Osteoblast (primary cell): ENCODE measurements at places on chromosomes 3 and 15. TPM values are rescaled to one million over a fixed set of nuclear protein-coding genes. Genes with fewer than 3 reads are reported as not detected.

DNA sequence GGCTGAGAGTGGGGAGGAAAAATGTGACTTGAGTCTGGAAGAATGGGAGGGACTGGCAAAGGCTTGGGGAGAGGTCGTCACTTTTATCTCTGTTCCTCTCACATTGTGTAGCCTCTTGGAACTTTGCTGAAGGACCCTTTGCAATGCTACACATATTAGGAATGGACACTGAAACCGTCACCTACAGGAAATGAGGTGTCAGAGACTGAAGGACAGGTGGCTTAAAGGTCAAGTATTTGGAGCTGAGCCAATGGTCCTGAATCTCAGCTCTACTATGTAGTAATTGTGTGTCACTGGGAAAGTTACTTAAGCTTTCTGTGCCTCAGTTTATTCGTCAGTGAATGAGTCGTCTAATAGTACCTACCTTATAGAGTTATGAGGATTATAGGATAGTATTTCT is 14.7 kb downstream of the MCTP2 start:
- DNase-seq, result no peak

DNA sequence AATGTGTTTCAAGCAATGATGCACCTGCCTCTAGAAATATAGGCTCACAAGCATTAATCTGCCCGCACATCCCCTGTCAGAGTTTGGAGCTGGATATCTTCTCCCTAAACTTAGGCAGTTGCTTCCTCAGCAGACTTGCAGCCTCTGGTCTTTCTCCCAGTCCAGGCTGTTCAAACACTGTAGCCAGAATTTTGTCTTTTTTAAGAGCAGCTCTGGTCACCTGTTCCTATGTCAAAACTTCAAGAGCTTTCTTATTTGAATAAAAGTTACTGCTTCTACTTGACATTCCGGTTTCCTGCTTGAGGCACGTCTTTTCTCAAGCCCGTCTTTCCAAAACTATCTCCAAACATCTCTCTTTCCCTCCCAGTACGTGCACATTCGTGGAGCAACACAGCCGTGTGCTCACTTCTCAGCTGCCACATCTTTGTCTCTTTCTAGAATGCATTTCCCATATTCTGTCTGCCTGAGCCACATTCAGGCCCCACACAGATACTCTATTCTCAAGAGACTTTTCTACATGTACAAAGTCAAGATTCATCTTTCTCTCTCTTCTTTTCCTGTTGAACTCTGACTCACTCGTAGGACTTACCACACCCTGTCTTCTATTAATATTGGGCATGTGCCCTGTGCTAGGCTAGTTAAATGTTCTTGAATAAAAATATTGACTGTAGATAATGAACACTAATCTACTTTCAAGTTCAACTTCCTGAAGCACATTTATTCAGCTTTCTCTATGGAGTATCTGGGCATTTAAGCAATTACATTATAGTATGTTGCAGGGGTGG is 307.7 kb upstream of the SOX2 start:
- no peak for DNase-seq

Gene SCAANT1
- not detected in 2 replicates for total RNA-seq

- DNase-seq, result no peak
Measured at GRCh38 chr15:80752204-80752603, 27.0 kb upstream of the CEMIP start.

- DNase-seq, result no peak
Measured at GRCh38 chr3:170056710-170057454, 19.1 kb downstream of the GPR160 start.

- DNase-seq, result no peak
Measured at GRCh38 chr15:85955501-85956391, 123.9 kb upstream of the AGBL1 start.

- no peak for DNase-seq
Measured at GRCh38 chr3:13769422-13769821, 110.4 kb downstream of the WNT7A start.

Gene HYAL1
- total RNA-seq, result under 0.01 and 0.59 TPM in 2 replicates

GRCh38 chr3:16388850-16389441 is 123.9 kb downstream of the OXNAD1 start:
- DNase-seq, result no peak

Gene CHST13
- total RNA-seq, result under 0.01 TPM in 1 of 2 replicates, not detected in the other

DNA sequence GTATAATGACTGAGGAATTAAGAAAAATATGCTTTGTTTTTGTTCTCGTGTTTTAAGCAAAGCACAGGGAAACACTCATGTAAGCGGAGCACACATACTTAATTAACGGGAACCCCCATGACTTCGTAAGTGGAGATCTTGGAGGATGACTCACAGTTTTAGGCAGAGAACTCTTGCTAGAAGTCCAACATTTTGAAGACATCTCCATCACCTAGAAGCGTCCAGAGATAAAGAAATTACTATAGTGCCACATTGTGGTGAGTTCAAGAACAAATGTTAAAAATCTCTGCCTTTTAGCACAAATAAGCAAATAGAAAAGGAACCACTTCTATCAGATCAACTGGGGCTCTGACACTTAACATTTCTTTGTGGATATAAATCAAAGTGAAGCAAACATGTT is 194.1 kb upstream of the ARHGEF26 start:
- no peak for DNase-seq

- no peak for DNase-seq
Measured at GRCh38 chr3:190617185-190617584, 103.3 kb downstream of the IL1RAP start.

DNA sequence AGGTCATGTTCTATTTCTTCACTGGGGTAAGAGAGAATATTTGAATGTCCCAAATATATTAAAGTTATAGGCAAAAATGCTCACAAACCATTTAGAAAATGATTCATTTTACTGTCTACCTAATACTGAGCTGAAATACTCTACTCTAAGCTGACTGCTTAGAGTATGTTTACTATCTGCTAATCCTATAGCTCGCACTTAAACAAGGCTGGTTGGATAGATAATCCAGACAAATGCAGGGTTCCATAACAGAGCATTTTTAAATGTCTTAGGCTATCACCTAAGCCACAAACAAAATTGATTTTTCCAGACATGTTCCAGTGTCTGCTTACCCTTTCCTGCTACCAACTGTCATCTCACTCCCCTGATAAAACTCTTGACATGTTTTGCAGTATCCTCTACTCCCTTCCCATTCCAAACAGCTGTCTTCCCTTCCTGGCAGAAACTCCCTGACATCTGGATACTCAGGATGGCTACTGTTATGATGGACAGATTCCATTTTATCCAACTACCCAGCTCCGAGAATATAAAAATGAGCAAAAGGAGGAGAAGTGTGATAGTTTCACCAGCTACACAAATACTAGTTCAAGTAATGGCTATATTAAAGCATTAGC is 1034.7 kb downstream of the FHIT start:
- DNase-seq, result no peak

GRCh38 chr3:167469381-167469780 is 4.5 kb downstream of the SERPINI2 start:
- no peak for DNase-seq

GRCh38 chr15:47705281-47705997 is 11.9 kb upstream of the SEMA6D start:
- no peak for DNase-seq

Gene PARP15
- 3.2 and 3.6 TPM in 2 replicates for total RNA-seq

DNA sequence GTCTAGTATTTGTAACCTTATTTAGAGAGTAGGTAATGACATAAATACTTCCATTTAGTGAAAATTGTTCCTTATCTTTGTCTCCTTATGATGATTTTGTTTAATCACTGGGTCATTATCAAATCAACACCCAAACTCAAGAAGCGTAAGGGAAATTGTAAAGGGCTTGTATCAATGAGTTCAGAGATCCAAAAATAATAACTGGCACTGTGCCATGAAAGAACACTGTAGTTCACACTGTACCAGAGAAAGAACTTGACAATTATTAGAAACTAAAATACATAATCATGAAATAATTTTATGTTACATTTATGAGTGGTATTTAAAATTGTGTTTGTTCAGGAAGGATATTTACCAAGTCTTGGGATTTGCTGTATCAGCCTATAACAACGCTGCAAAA is 895.4 kb downstream of the FHIT start:
- no peak for DNase-seq

Gene PRR20G
- not detected in 2 replicates for total RNA-seq

DNA sequence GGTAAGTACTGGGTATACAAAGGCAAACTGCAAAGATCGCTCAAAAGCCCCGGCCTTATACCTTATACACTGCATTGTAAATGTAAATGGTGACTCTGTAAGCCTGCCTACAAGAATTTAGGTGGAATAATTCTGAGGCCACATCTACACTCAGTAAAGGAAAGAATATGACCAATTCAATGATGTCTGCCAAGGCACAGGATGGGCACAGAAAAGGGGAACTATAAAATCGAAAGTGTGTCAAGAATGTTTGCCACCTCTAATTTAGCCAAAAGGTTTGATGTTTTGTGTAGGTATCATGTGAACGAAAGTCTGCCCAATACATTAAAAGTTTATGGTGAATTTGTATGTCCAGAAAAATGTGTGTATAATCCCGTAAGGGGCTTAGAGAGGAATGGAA is 96.1 kb downstream of the FOXP1 start:
- DNase-seq, result no peak

- DNase-seq, result peak; percentile 52
Measured at GRCh38 chr3:188365988-188366698, 212.2 kb downstream of the LPP start.

DNA sequence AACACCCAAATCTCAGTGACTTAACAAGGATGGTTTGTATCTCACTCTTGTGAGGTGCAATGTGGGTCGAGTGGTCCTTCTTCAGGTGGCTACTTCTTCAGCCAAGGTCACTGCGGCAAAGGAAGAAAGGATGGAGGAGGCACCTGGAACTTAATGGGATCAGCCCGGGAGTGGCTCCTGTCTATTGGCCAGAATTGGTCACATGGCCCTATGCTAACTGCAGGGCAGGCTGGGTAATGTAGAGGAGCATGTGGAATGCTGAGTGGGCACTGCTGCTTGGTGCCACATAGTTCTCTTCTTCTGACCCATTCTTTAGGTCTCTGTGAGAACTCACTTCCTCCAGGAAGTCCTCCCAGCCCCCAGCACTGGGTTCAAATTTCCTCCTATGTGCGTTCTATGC is 20.3 kb upstream of the FAM3D start:
- no peak for DNase-seq

DNA sequence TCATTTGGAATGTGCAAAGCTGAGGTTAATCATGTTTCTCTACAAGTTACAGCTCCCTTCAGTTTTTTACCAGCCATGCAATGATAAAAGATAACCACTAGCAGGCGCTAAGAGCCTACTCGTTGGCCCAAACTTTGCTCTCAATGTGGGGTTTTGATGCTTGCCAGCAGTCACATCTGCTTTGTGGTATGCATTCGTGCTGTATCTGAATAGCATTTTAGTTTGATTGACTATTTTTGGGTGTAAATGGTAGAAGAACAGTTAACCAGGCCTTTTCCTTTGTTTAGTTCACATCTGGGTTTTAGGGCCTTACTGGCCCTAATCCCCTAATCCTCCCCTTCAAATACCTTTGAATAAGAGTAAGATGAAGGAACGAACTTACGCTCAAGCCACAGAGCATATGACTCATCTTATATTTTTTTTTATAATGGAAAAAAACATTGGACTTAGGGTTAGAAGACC is 4.4 kb upstream of the CLDN11 start:
- no peak for DNase-seq

Gene CLRN1
- not detected in 2 replicates for total RNA-seq

- peak; percentile 83 for DNase-seq
Measured at GRCh38 chr3:13391308-13391707, 28.8 kb downstream of the NUP210 start.

Gene RGMA
- total RNA-seq, result 2.5 and 3.2 TPM in 2 replicates

DNA sequence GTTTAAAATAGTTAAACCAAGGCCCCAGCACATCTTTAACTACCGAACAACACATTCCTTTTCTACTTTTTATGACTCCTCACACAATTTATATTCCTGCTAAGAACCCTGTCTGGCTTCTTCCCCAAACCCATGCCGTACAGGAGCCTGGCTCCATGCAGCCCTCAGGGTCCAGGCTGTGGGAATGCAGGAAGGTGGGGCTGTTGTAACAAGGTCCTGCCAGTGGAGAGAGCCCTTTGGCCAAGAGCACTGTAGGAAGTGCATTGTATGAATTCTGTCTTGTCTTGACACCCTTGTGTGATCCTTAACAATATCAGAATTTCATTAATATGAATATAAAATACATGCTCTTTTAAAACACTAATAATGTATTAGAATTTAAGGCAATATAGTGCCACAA is 563.8 kb downstream of the TBL1XR1 start:
- DNase-seq, result no peak

Gene MGA
- 40.2 and 41.0 TPM in 2 replicates for total RNA-seq

DNA sequence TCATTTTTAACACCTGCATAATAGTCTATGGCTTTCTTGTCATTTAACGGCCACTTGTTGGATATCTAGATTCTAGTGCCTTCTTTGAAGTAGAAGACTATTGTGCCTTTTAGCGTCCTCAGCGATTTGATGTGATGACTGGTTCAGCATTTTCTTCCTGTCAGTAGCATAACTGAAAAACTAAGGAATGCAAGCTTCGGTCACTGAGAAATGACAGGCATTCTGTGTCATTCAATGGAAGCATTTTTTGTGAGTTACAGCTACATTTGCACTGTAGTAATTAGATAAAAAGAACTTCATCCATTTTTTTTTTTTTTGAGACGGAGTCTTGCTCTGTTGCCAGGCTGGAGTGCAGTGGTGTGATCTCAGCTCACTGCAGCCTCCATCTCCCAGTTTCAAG is 10.3 kb downstream of the NEK11 start:
- no peak for DNase-seq

GRCh38 chr3:55408193-55408826 is 78.8 kb downstream of the WNT5A start:
- no peak for DNase-seq

- DNase-seq, result peak; percentile 70
Measured at GRCh38 chr3:126542340-126543241, 16.1 kb downstream of the C3orf22 start.

GRCh38 chr15:57726411-57726810 is 19.9 kb downstream of the POLR2M start:
- DNase-seq, result peak; percentile 83

Gene ZNF385D
- total RNA-seq, result 2.5 and 2.9 TPM in 2 replicates

Gene CAPN7
- total RNA-seq, result 45.2 and 65.4 TPM in 2 replicates

Gene MOBP
- total RNA-seq, result not detected in 2 replicates

DNA sequence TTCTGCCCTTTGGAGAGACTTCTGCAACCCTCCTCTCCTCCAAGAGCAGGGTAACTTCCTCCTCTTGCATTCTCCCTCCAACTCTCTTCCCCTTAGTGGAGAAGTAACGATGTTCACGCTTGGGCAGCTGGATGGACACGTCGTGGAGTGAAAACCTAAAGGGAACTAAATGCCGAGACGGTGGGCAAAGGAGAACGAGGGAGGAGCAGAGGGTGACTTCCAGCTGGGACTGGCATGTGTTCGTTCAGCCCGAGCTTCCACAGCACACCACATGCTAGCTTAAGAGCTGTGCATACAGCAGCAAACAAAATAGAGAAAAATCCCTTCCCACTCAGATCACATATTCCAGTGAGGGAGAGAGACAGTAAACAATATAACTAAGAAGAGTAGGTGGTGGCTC is 179.8 kb downstream of the SLCO3A1 start:
- no peak for DNase-seq

GRCh38 chr15:88644741-88645140 is 5.9 kb downstream of the ISG20 start:
- DNase-seq, result peak; percentile 75

- no peak for DNase-seq
Measured at GRCh38 chr3:55452886-55453285, 34.2 kb downstream of the WNT5A start.

Gene SLC22A14
- total RNA-seq, result 0.29 and 0.36 TPM in 2 replicates

- peak; percentile 82 for DNase-seq
Measured at GRCh38 chr3:71345429-71346040, 238.0 kb downstream of the FOXP1 start.
